ENCODE measurements at places on chromosomes 6 and 20.
A peak's percentile ranks its signal among the peaks of the same experiment; 100 is the strongest.

DNA sequence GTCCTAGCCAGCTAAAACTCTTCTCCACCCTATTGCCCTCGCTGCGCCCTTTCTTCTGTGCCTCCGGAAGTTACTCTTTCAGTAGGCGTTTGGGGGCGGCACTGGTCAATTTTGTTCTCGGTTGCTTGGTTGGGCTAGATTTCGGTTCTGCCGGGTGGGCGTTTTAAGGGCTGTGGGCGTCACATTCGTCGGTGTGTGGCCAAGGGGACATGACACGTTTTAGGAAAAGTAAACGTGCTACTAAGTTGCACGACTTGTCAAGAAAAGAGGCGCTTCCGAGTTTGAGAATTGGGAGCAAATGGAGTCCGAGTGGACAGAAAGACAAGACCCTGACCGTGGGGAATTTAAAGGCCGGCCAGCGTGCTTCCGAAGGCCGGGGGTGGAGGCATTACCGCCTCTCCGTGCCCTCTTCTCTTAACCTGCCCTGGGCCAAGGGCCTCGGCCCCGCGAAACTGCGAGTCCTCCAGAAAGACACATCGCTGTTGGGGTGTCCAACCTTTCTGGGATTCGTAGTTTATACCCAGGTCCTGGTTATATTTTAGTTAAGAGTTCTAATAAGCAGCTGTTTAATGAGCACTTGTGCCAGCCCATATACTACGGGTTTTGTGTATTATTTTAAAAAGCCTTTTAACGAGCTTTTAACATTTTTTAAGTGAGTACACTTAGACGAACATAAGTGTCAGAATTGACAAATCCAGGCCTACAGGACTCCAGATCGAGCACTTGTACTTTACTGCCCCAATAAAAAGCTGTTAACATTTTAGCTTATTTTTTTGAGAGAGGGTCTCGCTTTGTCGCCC lies 664 bp upstream of the BAG6 start:
- DNase-seq = peak; percentile 76

- no peak for DNase-seq
Measured at GRCh38 chr6:155162682-155163081, 101.1 kb upstream of the CLDN20 start.

DNA sequence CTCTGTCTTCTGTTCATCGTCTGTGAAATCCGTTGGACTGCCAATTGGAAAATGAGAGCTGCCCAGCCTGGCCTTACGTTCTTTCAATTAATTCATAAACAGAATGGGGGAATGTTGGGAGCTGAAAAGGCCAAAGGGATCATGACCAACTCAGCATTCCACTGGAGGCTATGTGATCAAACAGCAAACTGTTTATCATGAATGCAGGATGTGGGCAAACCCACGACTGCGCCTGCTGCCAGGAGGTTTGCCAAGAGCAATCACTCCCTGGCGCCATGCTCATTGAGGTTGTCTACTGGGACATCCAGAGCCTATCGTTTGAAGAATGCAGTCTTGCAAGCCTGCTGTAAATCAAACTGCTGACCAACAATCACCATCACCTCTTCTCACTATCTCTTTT lies 9.3 kb upstream of the FKBP1A start:
- DNase-seq = no peak

DNA sequence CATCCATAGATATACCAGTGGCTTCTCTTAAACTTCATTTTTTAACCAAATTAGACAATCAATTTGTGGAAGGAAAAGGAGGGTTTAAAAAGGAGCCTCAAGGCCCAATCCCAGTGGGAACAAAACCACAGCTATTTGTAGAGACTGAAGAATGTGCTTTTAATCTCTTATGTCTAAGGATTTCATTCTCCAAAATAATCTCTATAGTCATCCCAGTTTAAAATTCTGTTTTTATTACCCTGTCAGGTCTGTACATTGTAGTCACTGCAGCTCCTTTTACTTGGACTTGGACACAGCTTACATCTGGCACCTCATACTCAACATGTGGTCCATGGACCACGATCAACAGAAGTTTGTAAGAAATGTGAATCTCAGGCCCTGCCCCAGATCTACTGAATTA lies 152.1 kb upstream of the STMND1 start:
- DNase-seq = no peak

DNA sequence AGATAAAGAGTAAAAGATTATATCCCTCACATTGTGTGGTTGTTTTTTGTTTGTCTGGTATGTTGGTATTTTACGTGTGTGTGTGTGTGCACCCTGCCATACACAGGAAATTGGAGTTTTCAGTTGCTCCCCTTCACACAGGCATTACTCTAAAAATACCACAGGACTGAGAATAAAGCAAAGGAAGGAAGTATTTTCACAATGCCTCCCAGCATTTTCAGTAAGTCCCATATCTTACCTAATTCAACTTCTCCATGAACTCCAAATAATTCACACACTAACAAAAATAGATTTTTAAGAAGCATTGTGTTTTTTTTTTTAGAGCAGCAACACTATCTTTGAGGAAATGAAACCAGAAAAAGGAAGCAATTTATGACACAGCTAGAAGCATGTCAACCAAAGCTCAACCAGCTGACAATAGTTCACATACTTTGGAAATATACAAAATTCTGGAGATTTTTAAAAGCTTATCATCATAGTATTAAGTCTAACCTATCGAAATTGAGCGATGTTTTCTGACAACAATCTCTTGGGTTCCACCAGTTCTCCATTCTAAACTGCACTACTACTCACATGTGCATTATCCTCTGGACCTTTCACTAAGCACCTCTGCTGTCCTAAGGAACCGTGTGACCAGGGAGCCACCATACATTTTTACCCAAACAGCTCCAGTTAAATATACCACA lies 2.1 kb downstream of the UBE2J1 start:
- DNase-seq = no peak

DNA sequence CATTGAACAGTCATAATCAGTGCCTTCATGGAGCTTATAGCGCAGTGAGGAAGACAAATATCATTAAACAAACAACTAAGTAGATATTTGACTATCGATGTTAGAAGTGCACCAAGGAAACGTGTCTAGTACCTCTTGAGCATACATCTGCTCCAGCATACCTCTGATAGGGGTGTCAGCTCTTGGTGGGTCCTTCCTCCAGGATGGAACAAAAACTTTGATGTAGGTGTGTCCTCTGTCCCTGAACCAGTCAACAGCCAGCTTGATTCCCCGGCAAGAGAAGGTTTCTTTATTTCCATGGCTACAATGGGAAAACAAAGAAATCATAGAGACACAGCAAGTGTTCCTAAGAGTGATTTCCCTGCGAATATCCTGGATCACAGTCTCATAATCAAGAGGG lies 23.1 kb downstream of the ZC3H12D start:
- DNase-seq = no peak

DNA sequence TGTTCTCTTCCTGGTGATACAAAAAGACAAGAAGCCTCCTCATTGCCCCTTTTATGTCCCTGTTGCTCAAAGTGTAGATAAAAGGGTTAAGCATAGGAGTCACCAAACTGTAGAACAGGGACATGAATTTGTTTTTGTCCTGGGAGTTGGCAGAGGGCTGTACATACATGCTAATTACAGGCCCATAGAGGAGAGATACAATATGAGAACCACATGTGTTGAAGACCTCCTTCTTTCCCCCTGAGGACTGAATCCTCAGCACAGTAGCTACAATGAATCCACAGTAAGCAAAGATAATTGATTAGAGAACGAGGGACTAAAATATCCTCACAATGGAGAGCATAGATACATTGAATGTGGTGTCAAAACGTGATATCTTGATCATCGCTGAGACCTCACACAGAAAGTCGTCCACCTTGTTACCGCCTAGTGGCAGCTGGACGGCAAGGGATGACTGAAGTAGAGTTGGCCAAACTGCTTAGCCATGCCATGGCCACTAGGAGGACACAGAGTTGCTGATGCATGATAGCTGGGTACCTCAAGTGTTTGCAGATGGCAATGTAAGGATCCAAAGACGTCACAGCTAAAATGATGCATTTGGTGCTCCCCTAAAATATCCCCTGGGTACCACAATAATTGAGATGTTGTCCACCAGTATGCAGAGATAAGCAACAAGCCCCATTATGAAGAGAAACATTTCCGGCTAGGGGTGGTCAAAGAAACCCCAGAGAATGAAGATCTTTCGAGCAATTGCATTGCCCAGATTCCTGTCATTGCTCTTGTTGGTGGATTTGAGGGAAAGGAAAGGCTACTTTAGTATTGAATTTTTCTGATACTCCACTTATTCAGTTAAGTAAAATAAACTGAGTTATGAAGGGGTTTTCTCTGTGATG lies 15.0 kb downstream of the OR2B3 start:
- no peak for DNase-seq

DNA sequence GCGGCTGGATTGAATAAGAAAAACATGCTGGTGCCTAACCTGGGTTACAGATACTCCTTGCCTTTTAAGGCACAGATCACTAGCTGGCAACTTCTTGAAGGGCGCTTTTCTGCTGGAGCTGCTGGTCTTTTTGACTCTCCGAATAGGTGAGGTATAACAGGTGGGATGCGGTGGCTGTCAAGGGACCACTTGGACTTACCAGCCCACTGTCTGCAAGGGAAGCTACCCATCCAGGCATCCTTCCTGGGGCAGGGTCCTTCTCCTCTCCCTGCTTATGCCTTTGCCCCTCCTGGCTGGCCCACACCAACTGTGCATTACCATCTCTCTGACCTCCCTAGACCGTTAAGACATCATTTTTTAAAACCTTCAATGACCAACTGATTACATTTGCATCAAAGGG lies 57.4 kb downstream of the NPEPL1 start:
- no peak for DNase-seq

GRCh38 chr6:42745083-42745639 lies 742 bp downstream of the TBCC start:
- DNase-seq = no peak

- no peak for DNase-seq
Measured at GRCh38 chr6:162684052-162684451, 43.5 kb downstream of the PRKN start.

DNA sequence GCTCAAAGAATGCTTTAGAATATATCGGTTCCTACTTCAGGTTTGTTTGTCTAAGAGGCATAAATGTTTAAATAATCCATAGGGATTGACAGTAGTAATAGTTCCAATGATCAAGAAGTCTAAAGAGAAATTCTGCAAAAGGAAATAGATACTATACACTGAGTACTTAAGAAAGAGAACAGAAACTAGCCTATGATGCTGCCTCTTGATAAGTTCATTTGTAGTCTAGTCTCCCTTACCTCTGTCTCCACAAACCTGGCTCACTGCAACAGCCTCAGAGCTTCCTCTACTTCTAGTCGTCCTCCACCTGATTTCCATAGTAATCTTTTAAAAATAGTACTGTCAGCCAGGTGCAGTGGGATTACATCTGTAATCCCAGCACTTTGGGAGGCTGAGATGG lies 511.8 kb downstream of the LMBRD1 start:
- DNase-seq = no peak

- no peak for DNase-seq
Measured at GRCh38 chr6:111850295-111850937, 22.8 kb downstream of the FYN start.

DNA sequence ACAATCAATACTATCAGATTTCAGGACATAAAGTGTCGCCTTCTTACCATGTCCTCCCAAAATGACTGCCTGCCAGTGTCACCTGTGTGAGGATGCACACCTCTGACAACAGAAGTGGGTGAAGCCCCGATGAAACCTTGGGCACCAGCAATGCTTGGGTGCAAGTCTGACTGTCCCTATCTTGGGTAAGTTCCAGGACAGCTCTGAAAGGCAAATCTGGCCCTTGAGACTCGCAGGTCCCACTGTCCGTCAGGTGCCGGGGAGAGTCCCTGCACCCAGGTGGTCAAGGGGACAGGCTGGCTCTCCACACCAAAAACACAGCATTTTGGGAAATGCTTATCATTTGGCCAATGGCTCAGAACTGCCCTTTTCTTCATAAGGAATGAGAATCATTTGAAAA lies 43.3 kb downstream of the EZR start:
- no peak for DNase-seq

DNA sequence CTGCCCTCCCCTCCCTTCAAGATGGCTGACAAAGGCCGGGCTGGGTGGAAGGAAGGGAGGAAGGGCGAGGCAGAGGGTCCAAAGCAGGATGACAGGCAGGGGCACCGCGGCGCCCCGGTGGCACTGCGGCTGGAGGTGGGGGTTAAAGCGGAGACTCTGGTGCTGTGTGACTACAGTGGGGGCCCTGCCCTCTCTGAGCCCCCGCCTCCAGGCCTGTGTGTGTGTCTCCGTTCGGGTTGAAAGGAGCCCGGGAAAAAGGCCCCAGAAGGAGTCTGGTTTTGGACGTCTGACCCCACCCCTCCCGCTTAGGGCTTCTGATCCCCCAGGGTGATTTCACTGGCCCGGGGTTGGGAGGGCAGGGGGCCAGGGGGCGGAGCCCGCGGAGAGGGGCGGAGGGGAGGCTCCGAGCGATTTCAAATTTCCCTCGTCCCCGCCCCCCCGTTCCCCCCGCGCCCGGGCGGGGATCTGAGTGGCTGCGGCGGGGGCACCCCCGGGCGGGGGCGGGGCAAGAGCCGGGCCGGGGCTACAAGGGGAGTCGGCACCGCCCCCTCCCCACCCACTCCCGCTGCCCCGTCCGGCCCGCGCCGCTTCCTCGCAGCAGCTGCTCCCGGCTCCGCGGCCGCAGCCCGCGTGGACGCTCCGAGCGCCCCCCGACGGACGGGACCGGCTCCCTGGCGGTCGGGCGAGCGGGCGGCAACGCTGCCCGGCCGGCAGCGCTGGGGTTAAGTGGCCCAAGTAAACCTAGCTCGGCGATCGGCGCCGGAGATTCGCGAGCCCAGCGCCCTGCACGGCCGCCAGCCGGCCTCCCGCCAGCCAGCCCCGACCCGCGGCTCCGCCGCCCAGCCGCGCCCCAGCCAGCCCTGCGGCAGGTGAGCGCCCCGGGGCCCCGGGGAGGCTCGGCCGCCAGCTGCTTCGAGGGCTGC lies at the start of gene DNMT3B:
Gene DNMT3B, plus strand, starts transcription at position 555 of the 923 bp plus-strand sequence. CDS start 17,939 bp downstream, outside the sequence.
- peak; percentile 26 for DNase-seq

DNA sequence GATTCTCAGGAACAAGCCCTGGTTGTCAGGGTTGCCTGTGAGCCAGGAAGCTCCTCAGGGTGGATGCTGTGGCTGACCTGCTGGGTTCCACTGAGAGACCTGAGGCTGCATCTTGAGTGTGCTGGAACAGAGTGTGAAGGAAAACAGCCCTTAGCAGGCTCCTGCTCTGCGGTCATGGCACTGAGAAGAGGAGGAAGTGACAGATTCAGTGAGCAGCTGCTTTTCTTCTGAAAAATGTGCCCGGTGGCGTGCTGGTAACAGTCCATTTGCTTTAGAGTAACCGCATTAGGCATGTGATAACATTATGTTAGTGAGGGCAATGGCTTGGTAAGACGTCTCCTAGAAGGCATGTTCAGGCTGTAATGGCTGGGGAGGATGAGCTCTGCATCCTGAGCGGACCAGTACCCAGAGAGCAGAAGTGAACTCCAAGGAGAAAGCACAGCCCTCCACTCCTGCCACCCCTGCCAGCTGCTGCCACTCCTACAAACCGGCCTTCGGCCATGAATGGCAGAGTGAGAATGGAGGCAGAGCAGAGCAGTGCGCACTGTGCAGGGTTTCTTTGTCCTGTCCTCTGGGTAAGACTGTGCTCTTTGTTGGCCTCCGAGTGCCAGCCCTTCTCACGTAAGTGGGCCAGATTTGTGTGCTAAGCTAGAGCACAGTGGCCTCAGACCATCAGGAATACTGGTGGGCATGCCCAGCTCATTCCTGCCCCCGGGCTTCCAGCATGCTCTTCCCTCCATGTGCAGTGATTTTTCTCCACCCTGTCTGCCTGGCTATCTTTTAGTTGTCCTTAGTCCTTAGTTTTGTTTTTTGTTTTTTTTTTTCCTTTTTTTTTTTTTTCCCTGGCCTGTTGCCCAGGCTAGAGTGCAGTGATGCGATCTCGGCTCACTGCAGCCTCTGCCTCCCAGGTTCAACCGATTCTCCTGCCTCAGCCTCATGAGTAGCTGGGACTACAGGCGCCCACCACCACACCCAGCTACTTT lies 98.1 kb upstream of the VSTM2L start:
- DNase-seq = no peak

GRCh38 chr6:127550403-127550802 lies 26.6 kb upstream of the C6orf58 start:
- no peak for DNase-seq

Data from NCI-H1048 (cell line).